IgD-negative memory B cell (primary cell): ENCODE measurements at places on chromosomes 5 and 9. TPM values are rescaled to one million over a fixed set of nuclear protein-coding genes. Genes with fewer than 3 reads are reported as not detected.

PCDHGA10 gene
- polyA plus RNA-seq = 0.15 TPM

BAAT gene
- not detected for polyA plus RNA-seq

CD180 gene
- 99.1 TPM for polyA plus RNA-seq

OR13C2 gene
- polyA plus RNA-seq = not detected

GNPDA1 gene
- 15.9 TPM for polyA plus RNA-seq

RFESD gene
- 4.1 TPM for polyA plus RNA-seq

MVB12B gene
- 0.93 TPM for polyA plus RNA-seq

CDKN2A gene
- polyA plus RNA-seq = 13.9 TPM

CCNO gene
- polyA plus RNA-seq = not detected

WNT8A gene
- polyA plus RNA-seq = not detected

ZNF879 gene
- 2.7 TPM for polyA plus RNA-seq

CAPSL gene
- not detected for polyA plus RNA-seq

F2RL1 gene
- 2.6 TPM for polyA plus RNA-seq

ITK gene
- 5.6 TPM for polyA plus RNA-seq

IQGAP2 gene
- polyA plus RNA-seq = 8.0 TPM

FUT7 gene
- polyA plus RNA-seq = 26.6 TPM

MAMDC4 gene
- 0.11 TPM for polyA plus RNA-seq

SPATA31C1 gene
- polyA plus RNA-seq = not detected

LPCAT1 gene
- 76.4 TPM for polyA plus RNA-seq

PPP3R2 gene
- polyA plus RNA-seq = not detected

TSSK1B gene
- polyA plus RNA-seq = not detected

SCGB3A1 gene
- polyA plus RNA-seq = not detected

SEMA4D gene
- polyA plus RNA-seq = 35.3 TPM

SOHLH1 gene
- polyA plus RNA-seq = not detected

PTPN3 gene
- not detected for polyA plus RNA-seq

PCDHA7 gene
- not detected for polyA plus RNA-seq

HIGD2A gene
- 242 TPM for polyA plus RNA-seq

PCDHGA1 gene
- polyA plus RNA-seq = not detected

TPPP gene
- not detected for polyA plus RNA-seq

THG1L gene
- 12.7 TPM for polyA plus RNA-seq

WHRN gene
- polyA plus RNA-seq = 0.89 TPM

FAM78A gene
- polyA plus RNA-seq = 18.3 TPM

GDA gene
- polyA plus RNA-seq = not detected

TEX48 gene
- polyA plus RNA-seq = not detected

ACTBL2 gene
- not detected for polyA plus RNA-seq

PCDHGB5 gene
- 1.9 TPM for polyA plus RNA-seq

CCL28 gene
- 13.1 TPM for polyA plus RNA-seq

PCDHA10 gene
- polyA plus RNA-seq = not detected

RGP1 gene
- polyA plus RNA-seq = 7.2 TPM

CRHBP gene
- polyA plus RNA-seq = not detected

ALDOB gene
- 0.31 TPM for polyA plus RNA-seq

C6 gene
- polyA plus RNA-seq = not detected

NEURL1B gene
- polyA plus RNA-seq = not detected

FOXD4 gene
- polyA plus RNA-seq = not detected

RETREG1 gene
- 9.3 TPM for polyA plus RNA-seq

SOX30 gene
- 0.81 TPM for polyA plus RNA-seq

SLC23A1 gene
- polyA plus RNA-seq = not detected

LCP2 gene
- polyA plus RNA-seq = 31.6 TPM

WDR41 gene
- 24.3 TPM for polyA plus RNA-seq

GFPT2 gene
- polyA plus RNA-seq = 0.19 TPM

TMEM171 gene
- not detected for polyA plus RNA-seq
